Common myeloid progenitor, CD34-positive (primary cell): ENCODE measurements at places on chromosomes 12 and 14.

DNA sequence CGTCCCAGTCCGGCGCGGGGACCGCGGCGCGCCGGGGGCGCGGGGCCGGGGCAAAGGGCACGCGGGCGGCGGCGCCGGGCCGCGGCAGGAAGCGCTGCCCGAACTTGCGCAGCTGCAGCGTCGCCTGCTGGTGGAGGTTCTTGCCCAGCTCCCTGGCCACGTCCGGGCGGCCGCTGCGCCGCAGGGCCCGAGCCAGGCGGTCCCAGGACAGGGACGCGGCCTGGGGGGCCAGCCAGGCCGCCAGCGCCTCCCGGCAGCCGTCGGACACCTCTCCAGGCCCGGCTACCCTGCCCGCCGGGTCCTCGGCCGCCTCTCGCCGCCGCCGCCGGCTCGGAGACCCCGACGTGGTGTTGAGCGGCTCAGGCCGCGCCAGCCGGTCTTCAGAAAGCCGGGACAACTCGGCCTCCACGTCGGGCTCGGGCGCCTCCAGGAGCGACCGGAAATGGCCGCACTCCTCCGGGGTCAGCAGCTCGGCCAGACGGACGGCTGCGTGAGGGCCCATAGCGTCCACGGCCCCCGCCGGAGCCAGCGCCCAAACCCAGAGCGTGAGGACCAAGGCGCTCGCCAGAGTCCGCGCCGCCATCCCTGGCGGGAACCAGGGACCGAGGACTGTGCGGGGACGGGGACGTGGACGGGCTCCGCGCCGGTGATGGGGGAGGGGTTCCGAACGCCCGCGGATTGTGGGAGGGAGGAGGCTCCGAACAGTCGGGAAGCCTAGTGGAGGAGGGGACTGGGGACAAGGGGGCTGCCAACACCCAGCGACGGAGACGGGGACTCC, 34.0 kb downstream of the FIGNL2 start:
- H3K4me1 ChIP-seq, result peaks cover 10% of the 10 kb centered on the region
- H3K27ac ChIP-seq, result no peak overlapping the region
- H3K4me3 ChIP-seq, result peak overlapping the region; percentile 31
- peak; percentile 76 for DNase-seq
- no peaks in the 10 kb centered on the region for H3K27me3 ChIP-seq

DNA sequence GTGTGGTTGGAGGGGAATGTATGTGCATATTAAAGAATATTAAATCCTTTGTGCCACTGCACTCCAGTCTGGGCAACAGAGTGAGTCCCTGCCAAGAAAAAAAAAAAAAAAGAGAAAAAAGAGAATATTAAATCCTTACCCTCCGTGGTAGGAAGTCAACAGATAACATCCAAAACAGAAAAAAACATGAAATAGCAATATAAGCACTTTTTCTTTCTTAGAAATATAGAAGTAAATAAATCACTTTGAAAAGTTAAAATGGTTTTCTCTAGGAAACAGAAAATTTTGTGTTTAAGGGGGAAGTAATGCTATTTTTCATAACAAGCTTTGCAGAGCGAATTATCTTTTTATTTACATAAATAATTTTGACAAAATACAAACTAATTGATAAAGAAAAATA, 17.6 kb downstream of the SOS2 start:
- no peaks in the 10 kb centered on the region for H3K4me1 ChIP-seq
- no peak overlapping the region for H3K4me3 ChIP-seq
- no peak for DNase-seq
- no peaks in the 10 kb centered on the region for H3K36me3 ChIP-seq
- no peaks in the 10 kb centered on the region for H3K27me3 ChIP-seq

DNA sequence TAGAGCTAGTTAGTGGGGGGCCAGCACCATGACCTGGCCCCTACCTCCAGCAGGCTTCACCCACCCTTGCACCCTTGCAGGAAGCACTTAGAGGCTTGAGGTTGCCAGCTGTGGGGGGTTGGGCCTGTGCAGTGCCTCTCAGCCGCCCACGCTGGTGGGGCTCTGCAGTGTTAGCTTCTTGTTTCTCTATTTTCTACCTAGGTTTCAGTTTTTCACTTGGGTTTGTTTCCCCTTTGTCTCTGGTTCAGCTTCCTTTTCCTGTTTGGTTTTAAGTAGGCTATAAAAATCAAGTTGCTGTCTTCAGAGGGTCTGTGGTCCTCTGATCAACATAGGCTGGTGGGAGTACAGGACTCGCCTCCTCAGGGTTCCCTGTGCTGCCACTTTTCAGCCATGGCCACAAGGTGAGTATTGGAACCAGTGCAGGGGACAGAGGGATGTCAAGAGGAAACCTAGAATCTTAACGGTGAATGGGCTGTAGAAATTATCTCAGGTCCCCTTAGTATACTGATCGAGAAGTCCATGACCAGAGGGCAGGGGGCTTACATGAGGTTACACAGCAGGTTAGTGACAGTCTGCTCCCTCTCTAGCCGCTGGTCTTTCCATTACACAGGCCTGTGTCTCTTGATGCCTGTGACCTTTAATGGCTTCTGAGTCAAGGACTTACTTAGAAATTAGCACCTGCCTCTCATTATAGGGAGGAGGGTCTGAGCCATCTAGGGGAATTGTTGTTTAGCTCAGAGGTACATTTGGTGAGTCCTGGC, at the start of gene EVL:
Gene EVL, plus strand, starts transcription at position 312 of the 761 bp plus-strand sequence. Its CDS starts 79 bp downstream, at position 391.
- peak within 1 kb of the TSS; percentile 82 for H3K27ac ChIP-seq
- no peaks in the 10 kb centered on the region for H3K36me3 ChIP-seq
- H3K4me1 ChIP-seq, result peaks cover 95% of the 10 kb centered on the region
- peak within 1 kb of the TSS; percentile 64 for H3K4me3 ChIP-seq
- H3K27me3 ChIP-seq, result no peaks in the 10 kb centered on the region

DNA sequence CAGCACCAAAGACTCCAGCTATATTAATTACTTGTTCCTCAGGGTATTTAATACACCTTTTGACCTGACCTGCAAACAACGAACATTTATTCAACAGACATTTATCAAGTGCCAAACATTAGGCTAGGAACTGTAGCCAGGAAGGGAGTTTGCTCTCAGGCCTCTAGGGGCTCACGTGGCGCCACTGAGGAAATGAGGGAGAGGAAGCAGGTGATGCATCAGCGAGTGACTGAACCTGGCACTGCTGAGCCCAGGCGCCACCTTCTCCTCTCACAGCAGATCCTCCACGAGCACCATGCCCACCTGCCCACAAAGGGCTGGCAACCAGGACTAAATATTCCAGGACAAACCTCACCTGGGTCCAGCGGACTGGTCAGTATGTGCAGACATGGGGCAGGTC, 50.2 kb downstream of the SETD3 start:
- no peaks in the 10 kb centered on the region for H3K4me1 ChIP-seq
- peaks cover 62% of the 10 kb centered on the region for H3K36me3 ChIP-seq
- no peaks in the 10 kb centered on the region for H3K27me3 ChIP-seq

GRCh38 chr12:88416786-88417185, 163.5 kb downstream of the KITLG start:
- no peaks in the 10 kb centered on the region for H3K36me3 ChIP-seq
- no peak for DNase-seq
- H3K27ac ChIP-seq, result no peak overlapping the region
- no peaks in the 10 kb centered on the region for H3K4me1 ChIP-seq

GRCh38 chr14:91337699-91338335, 79.8 kb downstream of the CCDC88C start:
- no peaks in the 10 kb centered on the region for H3K27me3 ChIP-seq
- H3K27ac ChIP-seq, result no peak overlapping the region
- DNase-seq, result no peak
- no peak overlapping the region for H3K4me3 ChIP-seq
- H3K4me1 ChIP-seq, result peaks cover 10% of the 10 kb centered on the region
- H3K36me3 ChIP-seq, result peaks cover 81% of the 10 kb centered on the region

DNA sequence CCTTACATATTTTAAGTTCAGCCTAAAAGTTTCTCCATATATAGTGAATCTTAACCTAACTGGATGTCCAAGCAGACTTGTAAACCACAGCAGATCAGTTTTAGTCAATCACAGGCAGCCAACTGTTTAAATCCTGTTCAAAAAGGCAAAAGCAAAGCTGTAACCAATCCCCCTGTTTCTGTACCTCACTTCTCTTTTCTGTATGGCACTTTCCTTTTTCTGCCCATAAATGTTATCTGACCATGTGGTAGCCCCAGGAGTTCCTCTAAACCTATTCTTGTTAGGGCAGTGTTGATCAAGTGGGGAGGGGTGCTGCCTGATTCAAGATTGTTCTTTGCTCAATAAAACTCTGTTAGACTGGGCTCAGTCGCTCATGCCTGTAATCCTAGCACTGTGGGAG, 8.5 kb upstream of the DACT1 start:
- no peaks in the 10 kb centered on the region for H3K36me3 ChIP-seq
- H3K27ac ChIP-seq, result no peak overlapping the region
- no peaks in the 10 kb centered on the region for H3K27me3 ChIP-seq
- peaks cover 8% of the 10 kb centered on the region for H3K4me1 ChIP-seq
- no peak overlapping the region for H3K4me3 ChIP-seq

GRCh38 chr12:89263900-89264299, 88.4 kb downstream of the DUSP6 start:
- H3K36me3 ChIP-seq, result no peaks in the 10 kb centered on the region
- no peaks in the 10 kb centered on the region for H3K27me3 ChIP-seq
- DNase-seq, result no peak
- H3K27ac ChIP-seq, result no peak overlapping the region

DNA sequence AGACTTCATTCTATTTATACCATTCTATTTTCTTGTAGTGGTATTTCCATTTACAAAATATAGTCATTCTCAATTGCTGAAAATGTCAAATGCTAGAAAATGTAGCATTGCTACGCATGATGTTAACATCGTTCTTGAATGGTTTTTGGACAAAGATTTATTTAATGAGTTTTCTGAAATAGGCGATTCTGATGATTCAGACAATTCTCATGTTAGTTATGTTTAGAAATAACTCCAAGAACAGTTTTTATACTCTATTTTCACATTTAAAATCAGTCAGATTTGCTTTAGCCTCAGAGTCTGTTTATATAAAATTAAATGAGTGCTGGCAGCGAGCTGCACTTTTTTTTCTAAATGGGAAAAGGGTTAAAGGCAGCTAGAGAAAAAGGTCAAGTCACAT, 414.8 kb upstream of the MGAT4C start:
- no peaks in the 10 kb centered on the region for H3K4me1 ChIP-seq
- H3K36me3 ChIP-seq, result no peaks in the 10 kb centered on the region
- H3K4me3 ChIP-seq, result no peak overlapping the region

DNA sequence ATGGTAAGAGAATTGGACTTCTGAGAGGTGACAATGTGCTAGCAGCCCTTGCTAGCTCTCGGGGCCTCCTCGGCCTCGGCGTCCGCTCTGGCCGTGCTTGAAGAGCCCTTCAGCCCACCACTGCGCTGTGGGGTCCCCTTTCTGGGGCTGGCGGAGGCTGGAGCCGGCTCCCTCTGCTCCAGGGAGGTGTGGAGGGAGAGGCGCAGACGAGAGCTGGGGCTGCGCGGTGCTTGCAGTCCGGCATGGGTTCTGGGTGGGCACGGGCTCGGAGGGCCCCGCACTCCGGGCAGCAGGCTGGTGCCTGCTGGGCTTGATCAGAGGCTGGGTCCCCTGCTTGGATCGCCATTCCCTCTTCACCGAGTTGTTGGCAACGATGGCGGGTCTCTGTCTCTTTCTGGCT, 226.4 kb upstream of the AMIGO2 start:
- H3K36me3 ChIP-seq, result no peaks in the 10 kb centered on the region
- H3K4me1 ChIP-seq, result no peaks in the 10 kb centered on the region
- no peak for DNase-seq
- no peaks in the 10 kb centered on the region for H3K27me3 ChIP-seq

- peaks cover 33% of the 10 kb centered on the region for H3K36me3 ChIP-seq
- no peaks in the 10 kb centered on the region for H3K4me1 ChIP-seq
- no peaks in the 10 kb centered on the region for H3K27me3 ChIP-seq
- H3K4me3 ChIP-seq, result no peak overlapping the region
- no peak for DNase-seq
Measured at GRCh38 chr14:77681196-77682157, 26.3 kb downstream of the ALKBH1 start.

DNA sequence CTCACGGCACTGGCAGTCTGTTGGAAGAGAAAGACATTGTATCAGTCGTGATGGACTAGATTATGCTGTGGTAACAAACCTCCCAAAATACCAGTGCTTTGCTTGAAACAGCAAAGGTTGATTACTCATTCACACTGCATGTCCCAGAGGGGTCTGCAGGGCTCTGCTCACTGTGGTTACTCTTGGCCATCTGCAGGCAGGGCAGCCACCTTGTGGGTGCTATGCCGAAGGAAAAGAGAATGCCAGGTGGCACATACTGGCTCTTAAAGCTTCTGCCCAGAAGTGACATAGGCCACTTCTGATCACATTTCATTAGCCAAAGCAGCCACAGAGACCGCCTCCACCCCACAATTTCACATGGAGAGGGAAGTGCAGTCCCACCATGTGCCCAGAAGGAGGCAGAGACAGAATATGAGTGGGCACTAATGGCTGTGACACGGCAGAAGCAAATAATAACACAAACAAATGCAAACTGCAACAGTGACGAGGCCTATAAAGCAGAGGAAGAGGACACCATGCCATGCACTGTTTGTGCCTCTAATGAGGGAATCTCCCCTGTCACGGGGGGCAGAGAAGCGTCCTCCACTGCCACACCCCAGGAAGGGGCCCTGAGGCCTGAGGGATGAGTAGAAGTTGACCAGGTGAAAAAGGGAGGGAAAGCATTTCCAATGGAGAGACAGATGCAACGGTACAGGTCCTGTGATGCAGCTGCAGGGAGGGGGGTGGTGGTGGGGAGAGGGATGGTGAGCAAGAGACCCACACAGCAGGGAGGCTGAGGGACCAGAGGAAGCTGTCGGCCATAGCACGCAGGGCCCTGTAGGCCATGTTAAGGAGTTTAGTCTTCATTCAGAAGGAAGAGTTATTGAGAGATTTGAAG, 51.7 kb upstream of the KICS2 start:
- DNase-seq, result no peak
- no peaks in the 10 kb centered on the region for H3K36me3 ChIP-seq
- no peak overlapping the region for H3K4me3 ChIP-seq
- no peaks in the 10 kb centered on the region for H3K27me3 ChIP-seq

- no peak overlapping the region for H3K27ac ChIP-seq
- H3K36me3 ChIP-seq, result no peaks in the 10 kb centered on the region
- H3K27me3 ChIP-seq, result no peaks in the 10 kb centered on the region
- DNase-seq, result no peak
Measured at GRCh38 chr12:91343010-91343409, 160.4 kb upstream of the DCN start.
